ENCODE measurements at places on chromosomes 5 and 9.

DNA sequence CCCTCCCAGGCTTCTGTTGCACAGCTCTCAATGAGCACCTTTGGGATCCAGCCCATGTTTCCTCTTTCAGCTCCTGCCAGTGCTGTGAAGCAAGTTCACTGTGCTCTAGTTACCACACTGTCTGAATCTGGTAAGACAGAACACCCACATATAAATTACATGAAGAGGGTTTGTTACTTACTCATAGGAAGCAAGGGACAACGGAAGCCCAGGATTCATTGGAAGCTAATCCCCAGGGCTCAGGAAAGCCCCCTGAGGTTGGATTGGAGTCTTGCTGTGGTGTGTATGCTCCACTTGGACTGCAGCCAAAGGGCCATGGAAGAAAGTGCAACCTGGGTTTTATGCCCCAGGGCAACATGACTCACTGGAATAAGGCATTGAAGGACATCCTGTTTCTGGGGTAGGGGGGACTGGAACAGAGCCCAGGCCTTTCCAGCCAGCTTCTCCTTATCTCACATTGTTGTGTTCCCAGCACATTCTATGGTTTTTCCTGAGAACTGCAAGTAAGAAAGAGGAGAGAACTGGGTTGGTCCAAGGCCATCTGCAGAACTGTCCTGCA is 15.6 kb upstream of the CLK4 start:
- DNase-seq, result no peak

DNA sequence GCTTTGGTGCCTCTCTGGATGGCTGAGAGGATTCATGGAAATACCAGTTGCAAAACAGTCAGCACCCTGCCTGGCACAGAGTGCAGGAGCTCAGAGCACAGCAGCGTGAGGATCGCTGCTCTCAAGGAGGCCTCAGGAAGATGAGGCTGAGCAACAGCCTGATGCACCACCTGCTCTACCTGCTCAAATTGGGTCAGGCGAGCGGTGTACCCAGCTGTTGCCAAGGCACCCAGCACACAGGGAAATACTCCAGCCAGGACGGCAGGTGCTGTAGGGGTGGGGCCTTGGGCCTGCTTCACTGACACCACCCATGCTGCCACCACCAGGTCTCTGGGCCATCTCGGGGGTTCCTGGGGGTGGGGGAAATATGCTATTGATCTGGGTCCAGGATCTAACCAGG is 4.3 kb downstream of the EEIG1 start:
- no peak for DNase-seq

DNA sequence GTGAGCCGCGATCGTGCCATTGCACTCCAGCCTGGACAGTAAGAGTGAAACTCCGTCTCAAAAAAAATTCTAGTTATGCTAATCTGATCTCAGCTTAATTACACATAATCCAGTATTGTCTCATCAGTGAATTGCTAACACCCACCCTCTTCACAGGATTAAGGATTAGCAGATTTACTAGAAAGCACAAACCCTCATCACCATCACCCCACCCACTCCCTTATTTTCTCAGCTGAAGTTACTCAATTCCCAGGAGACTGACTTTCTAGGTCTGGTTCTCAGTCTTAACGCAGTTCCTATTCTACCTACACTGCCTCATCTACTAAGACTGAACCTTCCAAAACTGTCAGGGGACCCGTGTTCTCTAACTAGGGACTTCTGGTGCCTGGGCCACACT is 9.0 kb downstream of the TOR1B start:
- no peak for DNase-seq

- DNase-seq, result no peak
Observed at GRCh38 chr5:17000291-17000939, 64.3 kb upstream of the MYO10 start.

DNA sequence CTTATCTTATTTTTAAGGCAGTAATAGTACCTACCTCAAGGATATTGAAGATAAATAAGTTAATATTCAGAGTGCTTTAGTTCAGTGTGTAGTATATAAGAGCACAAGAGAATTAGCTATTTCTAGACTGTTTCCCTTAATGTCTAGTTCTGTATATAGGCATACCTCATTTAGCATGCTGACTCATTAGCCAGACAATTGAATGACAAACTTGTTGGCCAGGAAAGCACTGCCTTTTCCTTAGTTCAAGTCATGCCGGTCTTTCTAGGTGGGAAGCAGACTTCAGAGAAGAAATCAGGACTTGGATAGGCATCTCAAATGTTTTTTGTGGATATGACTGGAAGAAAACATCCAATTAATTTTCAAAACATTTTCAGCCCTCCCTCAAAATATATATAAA is 3.2 kb upstream of the FBXO4 start:
- no peak for DNase-seq

- DNase-seq, result no peak
Observed at GRCh38 chr5:51181208-51181894, 201.9 kb upstream of the ISL1 start.

DNA sequence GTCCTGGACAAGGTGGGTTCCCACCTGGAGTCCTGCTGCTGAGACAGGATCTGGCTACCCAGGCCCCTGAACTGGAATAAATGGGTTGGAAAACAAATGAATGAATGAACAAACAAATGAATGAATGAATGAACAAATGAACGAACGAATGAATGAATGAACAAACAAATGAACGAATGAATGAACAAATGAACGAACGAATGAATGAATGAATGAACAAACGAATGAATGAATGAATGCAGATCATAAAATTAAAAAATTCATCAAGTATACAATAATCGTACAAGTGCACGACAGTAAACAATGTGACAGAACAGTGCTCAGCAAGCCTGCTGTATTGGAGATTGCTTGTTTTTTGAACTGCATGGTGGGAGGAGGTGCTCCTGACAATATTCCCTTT is 2097.1 kb downstream of the MAT2B start:
- DNase-seq, result no peak

- no peak for DNase-seq
Observed at GRCh38 chr9:137145731-137146526, 7.0 kb downstream of the GRIN1 start.

- no peak for DNase-seq
Observed at GRCh38 chr9:124238546-124239140, 19.1 kb upstream of the NEK6 start.

DNA sequence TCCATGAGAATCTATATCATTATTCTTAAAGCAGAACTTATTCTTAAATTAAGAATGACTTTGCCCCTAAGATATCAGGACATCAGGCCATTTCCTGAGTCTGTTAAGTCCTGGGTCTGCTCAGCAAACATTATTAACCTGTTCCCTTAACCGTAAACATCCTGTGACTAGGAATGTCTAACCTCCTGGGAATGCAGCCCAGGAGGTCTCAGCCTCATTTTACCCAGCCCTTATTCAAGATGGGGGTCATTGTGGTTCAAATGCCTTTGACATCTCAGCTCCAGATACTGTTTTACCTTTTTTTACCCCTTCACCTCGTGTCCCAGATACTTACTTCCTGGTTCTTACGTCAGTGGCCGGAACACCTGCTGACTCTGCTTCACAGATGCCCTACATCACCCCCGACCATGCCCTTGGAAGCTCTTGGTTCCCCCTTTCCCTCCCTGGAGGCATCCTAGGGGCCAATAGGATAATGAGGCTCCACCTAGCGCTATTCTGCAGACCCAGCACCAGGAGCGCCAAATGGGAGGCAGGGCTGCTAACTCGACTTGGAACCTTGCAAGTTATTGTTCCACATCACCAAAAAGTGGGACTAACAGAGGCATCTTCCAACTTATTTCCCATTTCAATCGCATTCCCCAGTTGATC is 182.5 kb downstream of the MED10 start:
- DNase-seq, result no peak

DNA sequence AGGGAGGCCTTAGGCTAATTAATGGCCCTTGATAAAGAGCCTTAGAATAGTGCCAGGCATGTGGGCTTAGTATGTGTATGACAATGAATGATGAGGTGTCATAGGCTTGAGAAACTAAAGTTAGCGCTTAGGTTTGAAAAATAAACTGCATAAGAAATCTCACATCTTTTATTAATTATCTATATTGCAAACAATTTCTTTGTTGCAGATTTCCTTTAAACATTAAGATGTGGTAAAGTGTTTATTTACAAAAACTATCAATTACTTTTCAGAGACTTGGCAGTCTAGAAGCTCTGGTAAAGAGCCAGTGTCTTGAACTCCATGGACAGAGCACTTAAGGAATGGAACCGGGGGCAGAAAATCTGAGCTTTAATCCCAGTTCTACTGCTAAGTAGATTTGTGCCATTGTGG is 23.1 kb downstream of the MAP1B start:
- DNase-seq, result no peak

DNA sequence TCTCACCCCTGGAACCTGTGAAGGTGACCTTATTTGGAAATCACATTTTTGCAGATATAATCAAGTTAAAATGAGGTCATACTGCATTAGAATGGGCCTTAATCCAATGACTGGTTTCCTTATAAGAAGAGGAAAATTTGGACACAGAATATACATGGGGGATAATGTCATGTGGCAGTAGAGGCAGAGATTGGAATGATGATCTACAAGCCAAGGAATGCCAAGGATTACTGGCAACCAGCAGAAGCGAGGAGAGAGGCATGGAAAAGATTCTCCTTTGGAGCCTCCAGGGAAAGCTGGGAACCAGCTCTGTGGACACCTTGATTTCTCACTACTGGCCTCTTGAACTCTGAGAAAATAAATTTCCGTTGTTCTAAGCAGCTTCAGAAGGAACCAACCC is 20.2 kb upstream of the CEP78 start:
- no peak for DNase-seq

GRCh38 chr9:104775574-104775936 is 11.6 kb downstream of the NIPSNAP3B start:
- DNase-seq, result no peak

- no peak for DNase-seq
Observed at GRCh38 chr5:854966-855743, 4.4 kb upstream of the ZDHHC11 start.

DNA sequence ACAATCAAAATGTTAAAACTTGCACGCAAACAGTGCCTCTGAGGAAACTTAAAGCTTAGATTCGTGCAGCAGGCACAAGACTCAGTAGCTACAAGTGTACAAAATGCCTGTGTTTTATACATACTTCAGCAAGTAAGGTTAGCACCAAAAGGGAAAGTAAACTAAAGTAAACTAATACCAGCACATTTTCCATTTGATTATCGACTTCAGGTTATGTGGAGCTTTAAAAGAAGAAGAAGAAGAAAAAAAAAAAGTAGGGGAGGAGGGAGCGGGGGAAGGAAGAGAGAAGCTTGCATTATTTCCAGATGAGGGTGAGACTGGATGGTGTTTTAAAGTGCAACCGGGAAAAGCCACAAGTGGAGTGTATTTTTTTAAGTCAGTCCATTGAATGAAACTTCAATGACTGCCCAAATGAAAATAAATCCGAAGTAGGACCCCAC is 596 bp upstream of the ADAMTS6 start:
- DNase-seq, result no peak

GRCh38 chr9:133309608-133310007 is 26.4 kb downstream of the SURF6 start:
- DNase-seq, result no peak
